GM12891 (cell line): ENCODE measurements at places on chromosomes 11 and 22.

GRCh38 chr11:131543389-131544025 is 173.1 kb downstream of the NTM start:
- DNase-seq = no peak

DNA sequence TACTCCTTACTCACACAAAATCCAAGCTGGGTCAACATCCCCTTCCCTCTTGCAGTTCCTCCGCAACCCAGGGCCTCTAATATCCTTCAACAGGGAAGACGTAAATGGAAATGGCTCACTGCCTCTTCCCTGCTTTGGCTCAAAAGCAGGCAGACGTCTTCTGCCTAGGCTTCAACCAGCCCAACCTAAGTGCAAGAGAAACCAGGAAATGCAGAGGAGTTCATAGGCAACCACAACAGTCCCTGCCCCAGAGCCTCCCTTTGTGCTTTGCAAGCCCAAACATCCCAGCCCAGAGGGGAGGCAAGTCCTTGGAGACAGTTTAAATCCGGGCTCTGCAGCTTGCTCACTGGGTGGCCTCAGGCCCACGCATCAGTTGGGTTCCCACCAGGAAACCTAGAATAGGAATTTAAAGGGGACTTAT is 33.3 kb downstream of the CD6 start:
- DNase-seq = no peak

DNA sequence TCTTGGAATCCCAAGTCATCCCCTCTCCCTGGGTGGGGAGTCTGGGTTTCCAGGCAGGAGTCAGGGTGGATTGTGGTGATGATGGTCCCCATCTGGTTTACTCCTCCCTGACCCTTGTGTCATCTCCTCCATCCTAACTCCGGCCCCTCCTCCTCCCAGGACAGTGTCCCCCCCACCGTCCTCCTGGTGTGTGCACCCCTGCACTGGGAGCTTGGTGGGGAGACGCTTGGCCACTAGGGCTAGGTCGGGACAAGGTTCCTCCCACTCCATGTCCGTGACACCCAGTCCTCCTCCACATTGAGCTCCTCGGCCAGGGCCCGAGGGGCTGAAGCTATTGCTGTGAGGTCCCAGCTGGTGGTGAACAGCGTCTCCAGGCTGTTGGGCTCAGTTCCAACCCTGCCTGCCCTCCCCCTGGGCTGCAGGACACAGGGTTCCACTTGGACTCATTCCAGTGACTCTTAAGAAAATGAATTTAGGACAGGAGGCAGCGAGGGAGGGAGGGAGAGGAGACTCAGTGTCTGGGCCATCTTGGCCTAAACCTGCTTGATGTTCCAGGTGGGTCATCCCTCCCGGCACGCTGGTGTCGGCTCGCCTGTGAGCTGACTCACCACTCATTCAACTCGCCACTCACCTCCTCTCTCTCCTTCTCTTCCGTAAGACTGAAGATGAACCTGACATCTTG is 433.2 kb downstream of the TBC1D22A start:
- DNase-seq = peak; percentile 22

GRCh38 chr11:129636926-129637325 is 178.7 kb upstream of the TMEM45B start:
- no peak for DNase-seq

DNA sequence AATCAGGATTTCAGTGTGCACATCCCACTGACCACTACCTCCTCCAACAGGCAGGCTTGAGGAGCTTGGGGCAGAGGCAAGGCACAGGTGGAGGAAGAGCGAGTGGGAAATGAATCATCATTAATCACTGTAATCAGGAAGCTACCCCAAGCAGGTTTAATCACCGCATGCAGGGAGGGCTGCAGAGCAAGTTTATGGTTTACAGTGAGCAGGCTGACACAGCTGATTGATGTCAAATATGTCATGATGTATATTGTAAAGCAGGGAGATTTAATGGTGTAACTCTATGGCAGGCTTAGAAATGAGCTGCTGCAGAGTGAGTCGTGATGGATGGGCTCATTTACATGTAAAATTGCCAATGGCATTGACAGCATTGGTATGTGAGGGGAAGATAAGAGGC is 441.0 kb downstream of the NTM start:
- no peak for DNase-seq

DNA sequence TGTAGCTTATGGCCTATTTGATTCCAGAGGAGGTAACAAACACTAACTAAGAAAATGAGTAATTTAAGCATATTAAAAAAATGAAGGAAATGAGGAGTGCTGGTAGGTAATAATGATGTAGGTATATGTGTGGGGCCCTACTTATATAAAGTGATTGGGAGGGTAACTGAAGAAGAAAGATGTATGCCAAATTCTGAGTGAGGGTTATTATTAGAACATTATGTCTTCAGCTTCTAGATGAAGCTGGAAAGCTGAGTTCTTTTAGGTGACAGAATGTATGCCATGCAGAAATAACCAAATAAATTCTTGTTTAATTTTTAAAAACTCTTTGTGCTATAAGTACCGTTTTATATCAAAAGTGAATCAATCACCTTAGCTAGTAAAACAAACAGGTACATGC is 479.6 kb upstream of the TENM4 start:
- DNase-seq = no peak

GRCh38 chr11:105315287-105315686 is 175.7 kb upstream of the CARD18 start:
- DNase-seq = no peak

DNA sequence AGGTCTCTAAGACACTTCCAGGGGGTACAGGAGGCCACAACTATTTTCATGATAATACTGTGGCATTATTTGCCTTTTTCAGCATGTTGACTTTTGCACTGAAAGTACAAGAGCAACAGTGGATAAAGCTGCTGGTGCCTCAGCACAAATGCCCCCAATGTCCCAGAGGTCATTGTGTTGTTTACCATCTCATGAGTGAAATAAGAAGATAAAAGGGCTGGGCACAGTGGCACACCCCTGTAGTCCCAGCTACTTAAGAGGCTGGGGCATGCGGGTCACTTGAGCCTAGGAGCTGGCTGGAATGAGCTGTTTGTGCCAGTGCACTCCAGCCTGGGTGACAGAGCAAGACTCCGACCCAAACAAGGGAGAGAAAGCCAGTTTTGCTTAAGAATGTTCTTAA is 72.6 kb upstream of the RAB1B start:
- no peak for DNase-seq

GRCh38 chr11:123374622-123374968 is 55.5 kb upstream of the GRAMD1B start:
- no peak for DNase-seq

GRCh38 chr22:20284471-20285086 is 16.5 kb upstream of the RTN4R start:
- DNase-seq = no peak

DNA sequence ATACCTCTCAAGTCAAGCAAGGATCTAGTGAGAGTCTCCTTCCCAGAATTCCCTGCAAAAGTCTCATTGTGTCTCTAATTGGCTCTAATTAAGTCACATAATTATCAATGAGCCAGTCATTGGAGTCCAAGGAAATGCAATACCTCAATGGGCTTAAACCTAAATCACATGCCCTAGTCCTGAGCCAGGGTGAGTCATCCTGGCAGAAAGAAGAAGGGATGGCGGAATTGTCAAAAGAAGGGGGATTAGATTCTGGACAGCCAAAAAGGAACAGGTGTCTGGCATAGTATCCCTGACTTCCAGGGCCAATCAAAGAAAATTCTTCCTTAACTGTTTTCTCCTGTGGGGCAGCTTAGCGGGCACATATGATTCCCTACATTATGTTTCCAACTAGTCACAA is 25.1 kb upstream of the LDLRAD3 start:
- DNase-seq = no peak

GRCh38 chr11:78295347-78295746 is 106.6 kb downstream of the USP35 start:
- DNase-seq = no peak

- DNase-seq = no peak
Observed at GRCh38 chr22:38078046-38078840, 5.7 kb downstream of the SLC16A8 start.

DNA sequence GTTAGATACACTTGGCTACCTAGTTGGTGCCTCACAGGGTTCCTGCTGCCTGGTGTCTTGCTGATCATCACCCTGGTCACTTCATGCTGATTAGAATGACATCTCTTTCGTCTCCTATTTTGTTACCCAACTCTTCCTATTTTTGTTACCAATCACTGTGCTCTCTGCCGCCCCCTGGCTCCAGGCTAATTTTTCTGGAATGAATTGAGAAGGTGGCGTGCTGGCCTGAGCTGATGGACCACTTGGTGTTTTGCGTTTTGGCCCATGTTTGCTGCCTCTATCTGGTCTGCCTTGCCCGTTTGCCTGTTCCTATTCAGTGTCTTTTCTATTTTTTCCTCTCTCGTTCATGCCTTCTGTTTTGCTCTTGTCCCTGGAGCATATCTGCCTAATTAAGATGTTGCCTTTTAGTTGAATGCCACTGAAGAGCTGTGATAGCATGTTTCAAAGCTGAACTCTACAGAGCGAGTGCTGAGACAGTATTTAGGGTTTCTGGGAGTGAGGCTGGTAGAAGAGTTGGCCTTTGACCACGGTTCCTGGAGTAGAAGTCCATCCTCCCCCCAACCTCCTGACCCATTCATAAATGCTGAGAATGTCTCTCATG is 5.9 kb upstream of the ATF4 start:
- no peak for DNase-seq

DNA sequence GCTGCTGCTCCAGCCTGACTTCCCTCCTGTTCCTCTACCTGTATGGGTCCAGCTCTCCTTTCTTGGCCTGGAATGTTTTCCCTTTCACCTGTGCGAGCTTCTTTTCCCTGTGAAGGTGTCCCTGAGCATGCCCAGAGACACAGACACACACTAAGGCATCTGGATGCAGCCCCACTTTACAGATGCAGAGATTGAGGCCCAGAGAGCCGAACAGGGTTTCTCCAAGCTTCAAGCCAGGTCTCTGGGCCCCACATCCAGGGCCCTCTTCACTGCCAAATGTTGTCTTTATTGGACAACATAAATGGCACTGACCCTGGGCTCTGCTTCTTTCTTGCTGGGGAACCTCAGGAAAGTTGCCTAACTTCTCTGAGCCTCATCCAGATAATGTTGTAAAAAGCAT is 561.6 kb downstream of the MIAT start:
- DNase-seq = no peak

- DNase-seq = no peak
Observed at GRCh38 chr22:28817064-28817463, 16.7 kb upstream of the XBP1 start.

GRCh38 chr11:61815790-61816735 is 740 bp downstream of the FADS1 start:
- DNase-seq = peak; percentile 61

- no peak for DNase-seq
Observed at GRCh38 chr11:111012491-111012890, 233.0 kb upstream of the POU2AF2 start.

DNA sequence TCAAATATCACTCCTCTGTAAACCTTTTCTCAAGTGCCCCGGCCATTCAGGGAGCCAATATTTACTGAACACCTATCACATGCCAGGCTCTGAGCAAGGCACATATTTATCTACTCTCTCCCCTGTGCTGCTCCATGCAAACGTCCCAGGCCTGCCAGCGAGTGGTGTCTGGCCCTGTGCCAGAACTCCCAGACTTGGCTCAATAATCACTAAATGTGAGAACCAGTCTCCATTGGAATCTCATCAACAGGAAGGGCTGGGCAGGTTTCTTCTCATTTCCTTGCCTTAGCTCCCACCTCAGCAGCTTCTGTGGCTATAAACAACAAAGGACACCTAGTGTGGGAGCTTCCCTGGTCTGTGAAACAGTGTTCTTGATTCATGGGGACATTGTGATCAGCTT is 21.7 kb downstream of the RASSF10 start:
- DNase-seq = no peak

DNA sequence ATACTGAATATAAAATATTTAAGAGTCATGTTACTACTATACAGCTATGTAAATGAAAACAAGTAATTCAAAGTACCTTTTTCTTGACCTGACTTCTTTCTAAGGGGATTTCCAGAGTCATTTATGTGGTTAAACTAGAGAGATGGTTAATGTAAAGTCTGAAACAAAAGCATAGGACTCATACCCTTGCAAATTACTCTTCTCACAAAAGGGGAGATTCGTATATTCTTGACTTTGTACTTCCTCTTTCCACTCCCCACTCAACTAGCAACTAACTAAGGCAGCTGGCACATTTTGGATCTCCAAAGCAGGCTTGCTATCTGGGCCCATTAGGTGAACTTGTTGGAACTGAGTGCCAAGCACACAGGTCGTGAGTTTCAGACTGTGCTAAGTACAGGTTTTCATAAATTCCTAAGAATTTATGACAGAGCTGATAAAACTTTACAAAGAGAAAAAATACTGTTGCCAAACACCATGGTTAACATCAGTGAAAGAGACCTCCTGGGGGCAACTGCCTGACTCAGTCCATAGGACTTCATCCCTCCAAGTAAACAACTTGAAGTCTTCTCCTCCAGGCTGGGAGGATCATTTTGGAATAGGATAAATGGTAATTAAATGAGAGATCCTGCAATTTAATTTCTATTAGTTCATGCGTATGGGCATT is 77.0 kb upstream of the DDI1 start:
- DNase-seq = no peak

DNA sequence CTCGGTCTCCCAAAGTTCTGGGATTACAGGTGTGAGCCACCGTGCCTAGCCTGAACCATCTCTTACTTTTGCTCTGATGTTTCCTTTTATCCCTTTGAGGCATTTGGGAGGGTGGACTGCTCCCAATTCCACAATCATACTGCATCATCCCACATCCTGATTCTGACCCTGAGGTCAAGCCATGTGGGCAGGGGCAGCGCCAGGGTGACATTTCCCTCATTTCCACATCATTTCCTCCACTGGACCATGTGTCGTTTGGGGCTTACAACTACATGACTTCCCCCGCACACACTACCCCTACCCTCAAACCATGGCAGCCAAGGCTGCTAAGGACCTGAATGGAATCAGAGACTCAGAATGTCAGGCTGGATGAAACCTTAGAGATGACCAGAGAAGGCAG is 26.4 kb upstream of the ZBTB16 start:
- no peak for DNase-seq

DNA sequence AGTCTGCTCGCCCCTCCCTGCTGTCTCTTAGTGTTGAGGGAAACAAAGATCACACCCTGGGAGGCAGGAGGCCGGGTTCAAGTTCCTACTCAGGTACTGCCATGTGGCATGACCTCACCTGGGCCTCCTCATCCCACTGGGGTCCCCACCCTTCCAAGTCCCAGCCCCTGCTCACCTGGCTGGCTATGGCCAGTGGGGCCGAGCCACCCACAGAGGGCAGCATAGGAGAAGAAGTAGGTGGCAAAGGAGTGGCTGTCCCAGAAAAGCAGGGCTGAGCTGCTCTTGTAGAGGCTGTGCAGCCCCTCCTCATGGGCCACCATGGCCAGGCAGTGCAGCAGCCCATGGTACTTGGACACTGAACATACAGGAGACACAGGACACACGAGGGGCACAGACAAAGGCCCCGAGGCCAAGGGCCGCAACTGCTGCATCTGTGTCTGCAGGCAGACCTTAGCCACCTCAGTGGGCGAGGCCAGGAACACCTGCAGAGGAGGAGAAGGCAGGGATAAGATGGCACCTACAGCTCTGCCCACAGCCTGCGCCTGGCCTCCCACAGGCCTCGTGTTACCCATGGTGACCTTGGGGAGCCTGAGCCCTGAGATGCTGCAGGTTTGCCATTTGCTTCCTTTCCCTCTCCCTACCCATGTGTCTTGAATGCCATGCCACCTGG is 50.6 kb upstream of the MPEG1 start:
- DNase-seq = no peak
